ENCODE measurements at places on chromosomes 2 and 18.

DNA sequence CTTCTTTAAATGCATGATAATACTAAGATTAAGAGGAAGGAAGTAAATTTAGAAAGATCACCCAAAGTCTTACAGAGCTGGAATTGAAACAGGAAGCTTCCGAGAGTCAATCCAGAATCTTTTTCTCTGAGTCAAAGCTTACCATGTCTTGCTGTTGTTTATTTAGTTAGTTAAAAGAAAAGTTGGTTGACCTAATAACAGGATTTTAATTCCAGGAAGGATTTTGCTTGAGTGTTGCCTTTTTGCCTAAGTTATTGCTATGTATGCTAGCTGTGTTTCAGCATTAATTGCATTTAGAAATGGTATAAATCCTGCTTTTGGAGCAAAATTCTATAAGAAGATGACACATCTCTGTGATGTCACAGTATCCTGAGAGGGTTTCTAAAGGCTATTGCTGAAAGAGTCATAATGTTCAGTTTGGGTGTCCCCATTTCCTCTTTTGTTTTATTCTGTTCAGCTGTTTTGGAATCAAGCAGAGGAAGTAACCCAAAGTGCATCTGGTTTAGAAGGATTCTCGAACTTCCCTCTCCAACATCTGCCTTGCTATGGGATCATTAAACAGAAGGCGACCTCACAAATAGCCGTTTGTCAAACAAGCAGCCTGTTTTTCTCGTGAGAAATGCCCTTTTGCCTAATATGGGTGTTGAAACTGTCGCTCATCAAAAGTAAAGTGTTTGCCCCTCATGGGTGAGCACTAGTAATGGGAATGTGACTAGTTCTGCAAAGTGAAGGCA is 271.5 kb upstream of the MMADHC start:
- no peak for DNase-seq

DNA sequence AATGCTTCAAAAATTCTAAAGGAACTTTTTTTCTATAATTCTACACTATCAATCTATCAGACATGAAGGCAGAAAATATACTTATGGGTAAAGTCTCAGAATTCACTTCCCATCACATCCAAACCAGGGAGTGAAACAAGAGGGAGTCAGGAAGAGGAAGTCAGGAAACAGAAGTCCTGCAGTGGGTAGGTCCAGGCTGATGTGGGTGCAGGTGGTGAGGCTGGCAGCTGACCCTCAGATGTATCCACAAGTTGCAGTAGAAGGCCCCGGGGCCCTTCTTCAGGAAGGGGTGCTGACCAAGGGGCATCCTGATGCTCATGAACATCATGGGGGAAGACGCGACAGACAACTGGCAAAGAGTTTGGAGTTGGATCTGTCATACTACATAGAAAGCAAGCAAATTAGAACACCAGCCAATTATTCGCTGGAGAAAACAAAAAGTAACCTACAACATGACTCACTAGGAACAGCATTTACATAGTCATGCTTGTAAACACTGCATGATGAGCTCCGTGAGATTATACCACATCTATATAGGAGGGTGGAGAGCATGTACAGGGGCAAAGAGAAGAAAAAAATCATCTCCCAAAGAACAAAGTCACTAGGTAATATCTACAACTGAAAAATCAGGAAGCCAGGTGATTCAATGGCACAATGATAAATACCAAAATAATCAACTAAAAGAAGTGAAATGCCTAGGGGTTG is 4.2 kb downstream of the UXS1 start:
- no peak for DNase-seq

DNA sequence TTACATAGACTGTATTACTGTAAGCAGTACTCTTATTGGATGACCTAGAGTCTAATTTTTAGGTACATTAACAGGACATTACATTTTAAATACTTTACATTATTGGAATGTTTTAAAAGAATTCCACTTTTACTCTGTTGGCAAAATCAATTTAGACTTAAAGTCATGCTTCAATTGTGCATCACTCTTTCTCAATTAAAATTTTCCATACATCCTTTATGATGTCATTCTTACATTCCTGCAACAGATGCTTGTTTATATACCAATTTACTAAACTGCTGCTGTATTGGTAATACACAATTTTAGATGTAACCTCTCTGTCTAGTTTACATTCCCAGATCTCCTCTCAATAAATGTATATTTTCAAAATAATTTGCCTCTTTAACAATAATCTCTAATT is 440.1 kb downstream of the ZEB2 start:
- DNase-seq: no peak

DNA sequence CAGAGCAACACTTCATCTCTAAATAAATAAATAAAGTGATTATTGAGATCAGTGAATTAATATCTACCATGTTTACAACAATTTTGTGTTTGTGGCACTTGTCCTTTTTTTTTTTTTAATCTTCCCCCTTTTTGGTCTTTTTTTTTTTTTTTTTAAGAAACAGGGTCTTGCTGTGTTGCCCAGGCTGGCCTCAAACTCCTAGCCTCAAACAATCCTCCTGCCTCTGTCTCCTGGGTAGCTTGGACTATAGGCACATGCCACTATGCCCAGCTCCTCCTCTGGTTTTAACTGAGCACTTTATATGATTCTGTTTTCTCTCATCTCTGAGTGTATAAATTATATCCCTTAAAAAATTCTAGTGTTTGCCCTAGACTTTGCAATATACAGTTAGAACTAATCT is 30.3 kb downstream of the SLC4A5 start:
- DNase-seq: no peak

GRCh38 chr2:133949595-133949994 is 304.3 kb upstream of the MGAT5 start:
- DNase-seq: no peak

- no peak for DNase-seq
These were observed 31.0 kb downstream of the CENPA start for GRCh38 chr2:26816893-26817292.

Measured in CD4-positive, alpha-beta T cell treated with Interleukin-17A for 1 hour (primary cell).